PC-3 (cell line): ENCODE measurements at places on chromosomes 12 and 14.

DNA sequence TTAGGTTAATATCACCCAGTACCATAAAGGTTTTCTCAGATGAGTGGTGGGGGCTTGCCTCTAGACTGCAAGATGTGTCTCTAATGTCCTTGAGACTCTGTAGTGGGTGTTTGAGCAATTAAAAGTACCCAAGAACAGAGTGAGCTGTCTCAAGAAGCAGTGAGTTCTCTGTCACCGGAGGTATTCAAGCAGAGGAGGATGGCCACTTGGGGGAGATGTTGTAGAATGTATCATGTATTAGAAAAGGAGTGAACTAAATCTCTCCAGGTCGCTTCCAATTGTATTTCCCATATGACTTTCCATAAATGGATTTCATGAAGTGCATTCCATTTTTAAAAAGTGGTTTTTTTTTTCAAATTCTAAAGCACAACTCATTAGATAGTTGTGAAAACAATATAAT, 35.0 kb downstream of the SLC17A8 start:
- peak; percentile 54 for DNase-seq

- peak; percentile 14 for DNase-seq
These were observed 122.5 kb downstream of the ETV6 start for GRCh38 chr12:11771895-11772502.

DNA sequence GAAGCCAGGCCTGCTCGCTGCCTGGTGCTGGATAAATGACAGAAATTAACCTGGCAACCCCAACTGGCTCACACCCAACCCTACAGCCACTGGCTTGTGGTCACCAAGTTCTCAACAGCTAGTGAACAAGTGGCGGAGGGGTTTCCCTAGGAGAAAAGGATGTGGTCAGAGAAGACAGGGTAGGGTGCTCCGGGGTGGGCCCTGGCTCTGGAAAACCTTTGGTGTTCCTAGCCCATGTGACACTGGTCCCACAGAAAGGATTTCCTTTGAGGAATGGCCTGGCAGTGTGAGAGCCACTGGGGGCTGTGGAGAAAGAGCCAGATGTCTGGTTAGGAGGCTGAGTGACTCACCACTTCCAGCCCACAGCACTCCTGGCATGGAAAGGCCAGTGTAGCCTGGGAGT, 8.7 kb downstream of the SYNE3 start:
- DNase-seq, result peak; percentile 78

DNA sequence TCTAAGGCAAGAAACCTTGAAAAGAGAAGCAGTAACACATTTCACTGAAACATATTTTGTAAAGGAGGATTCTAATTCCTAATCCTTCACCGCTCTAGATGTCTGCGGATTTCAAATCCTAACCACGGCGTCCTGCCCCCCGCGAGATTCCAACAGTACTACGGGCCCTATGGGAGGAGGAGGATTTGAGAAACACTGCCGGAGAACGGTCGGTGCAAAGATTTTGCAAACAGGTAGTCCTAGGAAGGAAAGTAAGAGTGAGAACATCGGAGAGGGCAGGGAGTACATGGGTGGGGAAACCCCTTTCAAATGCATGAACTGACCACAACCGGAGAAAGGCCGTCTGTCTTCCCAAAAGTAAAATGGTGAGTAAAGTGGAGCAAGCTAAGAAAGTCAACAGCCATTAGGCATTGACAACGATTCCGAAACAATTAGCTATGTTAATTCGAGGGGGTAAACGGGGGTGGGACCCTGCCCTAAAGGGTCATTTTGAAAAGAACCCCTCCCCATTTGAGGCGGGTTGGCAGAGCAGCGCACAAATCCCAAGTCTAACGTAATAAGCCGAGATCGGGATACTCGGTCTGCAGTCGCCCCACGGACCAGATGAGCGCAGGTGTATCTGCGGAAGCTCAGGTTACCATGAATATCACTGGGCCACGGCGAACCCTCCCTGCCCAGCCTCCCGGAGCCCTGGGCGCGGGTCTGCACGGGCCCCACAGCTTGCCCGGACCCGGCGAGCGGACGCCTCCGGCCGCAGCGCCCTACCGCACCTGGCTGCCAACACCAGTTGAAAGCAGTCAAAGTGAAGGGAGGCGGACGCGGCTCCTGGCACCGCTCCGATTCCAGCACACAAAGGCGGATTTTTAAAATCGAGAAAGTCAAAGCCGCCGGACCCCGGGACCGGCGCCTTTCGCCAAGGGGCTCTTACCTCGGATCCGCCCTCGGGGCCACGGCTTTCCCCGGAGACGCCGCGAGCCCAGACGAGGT, 662 bp downstream of the EPS8 start:
- peak; percentile 47 for DNase-seq

- DNase-seq, result no peak
These were observed 35.3 kb downstream of the TRAFD1 start for GRCh38 chr12:112160611-112161010.

- no peak for DNase-seq
These were observed 55.7 kb downstream of the TRIM9 start for GRCh38 chr14:51039252-51039651.

GRCh38 chr12:4296751-4297150, 23.2 kb downstream of the CCND2 start:
- no peak for DNase-seq

DNA sequence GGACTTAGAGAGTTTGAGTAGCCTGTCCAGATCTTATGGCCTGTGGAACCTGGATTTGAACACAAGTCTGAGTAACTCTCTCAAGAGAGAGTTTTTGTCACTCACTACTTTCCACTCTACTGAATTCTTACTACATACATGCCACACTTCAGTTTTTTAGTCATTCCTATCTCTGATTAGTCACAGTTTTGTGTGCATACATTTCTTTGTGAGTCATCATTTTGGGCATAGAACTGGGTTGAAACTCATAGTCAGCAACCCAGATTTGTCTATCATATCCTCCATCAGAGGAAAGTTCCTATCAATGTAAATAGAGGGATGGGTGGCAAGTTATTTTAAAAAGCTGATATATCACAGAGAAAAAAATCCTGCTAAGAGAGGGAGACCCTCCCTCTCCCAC, 42.9 kb downstream of the FLRT2 start:
- peak; percentile 70 for DNase-seq

GRCh38 chr12:27751386-27752047, 28.5 kb upstream of the KLHL42 start:
- DNase-seq, result peak; percentile 99

GRCh38 chr14:61090432-61091216, 109.6 kb downstream of the SLC38A6 start:
- no peak for DNase-seq

DNA sequence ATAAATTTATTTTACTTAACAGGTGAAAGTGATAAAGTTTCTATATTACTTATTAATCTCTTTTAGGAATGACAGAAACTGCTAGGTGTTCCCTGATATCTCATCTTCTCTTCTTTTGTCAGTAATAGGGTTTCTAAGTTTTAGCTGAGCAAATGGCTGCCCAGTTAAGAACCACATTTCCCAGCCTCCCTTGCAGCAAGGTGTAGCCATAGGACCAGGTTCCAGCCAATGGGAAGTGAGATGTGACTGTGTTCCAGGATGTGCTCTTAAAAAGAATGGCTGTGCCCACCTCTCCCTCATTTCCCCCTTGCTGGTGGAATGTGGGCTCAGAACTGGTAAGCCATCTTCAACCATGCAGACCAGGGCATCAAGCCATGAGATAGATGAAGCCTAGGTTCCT, 165.6 kb downstream of the HELB start:
- no peak for DNase-seq

- DNase-seq, result no peak
These were observed 24.8 kb downstream of the SLC25A29 start for GRCh38 chr14:100281286-100282082.

- DNase-seq, result peak; percentile 77
These were observed 4.7 kb upstream of the CCER1 start for GRCh38 chr12:90959538-90960139.

- DNase-seq, result no peak
These were observed 14.3 kb downstream of the EXOC3L4 start for GRCh38 chr14:103108749-103109207.

GRCh38 chr12:48104531-48104930, 1.3 kb downstream of the SENP1 start:
- DNase-seq, result peak; percentile 76

DNA sequence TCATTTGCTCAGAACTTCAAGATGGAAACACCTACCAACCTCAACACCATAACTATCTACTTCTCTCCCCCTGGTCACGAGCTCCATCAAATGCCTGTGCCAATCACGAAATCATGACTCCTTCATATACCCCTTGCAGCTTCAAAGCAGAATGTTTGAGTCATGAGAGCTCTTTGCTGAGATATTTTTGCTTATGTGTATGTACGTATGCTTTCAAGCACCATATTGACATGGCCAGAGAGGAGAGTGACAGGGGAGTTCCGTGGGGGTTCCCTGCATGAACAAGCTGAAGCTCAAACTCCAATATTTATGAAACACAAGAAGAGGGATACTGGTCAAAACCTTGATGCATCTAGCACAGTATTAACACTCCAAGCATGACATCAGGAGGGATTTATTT, 374.4 kb downstream of the DPF3 start:
- no peak for DNase-seq
